ENCODE measurements at places on chromosomes 2 and 18.
A peak's percentile ranks its signal among the peaks of the same experiment; 100 is the strongest.

- DNase-seq = no peak
Observed at GRCh38 chr2:64792995-64793639, 139.4 kb upstream of the SERTAD2 start.

GRCh38 chr18:22546905-22547570 lies 129.3 kb upstream of the CTAGE1 start:
- no peak for DNase-seq

- no peak for DNase-seq
Observed at GRCh38 chr2:139457873-139458272, 677.7 kb upstream of the NXPH2 start.

GRCh38 chr18:38909972-38910371 lies 1344.4 kb upstream of the CELF4 start:
- DNase-seq = no peak

DNA sequence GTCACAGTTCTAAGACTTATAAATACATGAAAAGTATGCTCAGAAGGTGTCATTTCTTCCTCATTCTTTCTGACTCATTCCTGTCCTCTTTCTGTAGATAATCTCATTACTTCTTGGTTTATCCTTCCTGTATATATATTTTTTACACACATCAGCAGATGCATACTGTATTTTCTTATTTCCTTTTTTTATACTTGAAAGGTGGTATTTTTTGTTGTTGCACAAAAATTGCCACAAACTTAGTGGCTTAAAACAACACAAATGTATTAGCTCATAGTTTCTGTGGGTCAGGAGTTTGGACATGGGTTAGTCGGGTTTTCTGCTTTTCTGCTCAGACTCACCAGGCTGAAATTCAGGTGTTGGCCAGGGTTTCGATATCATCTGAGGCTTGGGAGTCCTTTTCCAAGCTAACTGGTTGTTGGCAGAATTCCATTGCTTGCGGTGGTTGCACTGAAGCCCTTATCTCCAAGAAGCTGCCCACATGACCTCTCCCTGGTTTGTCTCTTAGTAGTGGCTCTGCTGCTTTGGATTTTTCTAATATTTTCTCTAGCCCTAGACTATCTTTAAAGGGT lies 162.6 kb downstream of the FMNL2 start:
- DNase-seq = no peak

GRCh38 chr2:25409468-25409867 lies 67.7 kb upstream of the DNMT3A start:
- no peak for DNase-seq

DNA sequence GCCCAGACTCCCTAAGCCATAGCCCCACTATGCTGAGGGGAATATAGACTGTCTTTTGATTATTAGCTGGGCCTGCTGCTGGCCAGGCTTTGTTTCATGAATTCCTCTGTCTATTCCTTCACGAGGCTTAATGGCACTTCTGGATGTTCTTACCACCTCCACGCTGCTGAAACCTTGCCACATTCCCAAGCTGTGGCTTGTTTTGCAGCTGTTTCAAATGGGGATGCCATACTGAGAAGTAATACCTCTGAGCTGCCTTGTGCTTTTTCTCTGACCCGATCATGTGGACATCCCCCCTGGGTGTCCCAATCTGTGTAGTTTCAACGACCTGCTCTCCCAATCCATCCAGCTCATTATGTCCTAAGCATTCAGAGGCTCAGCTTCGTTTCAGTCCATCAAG lies 114.1 kb downstream of the ICOS start:
- DNase-seq = no peak

GRCh38 chr2:193583638-193584400 lies 1389.1 kb upstream of the TMEFF2 start:
- DNase-seq = no peak

DNA sequence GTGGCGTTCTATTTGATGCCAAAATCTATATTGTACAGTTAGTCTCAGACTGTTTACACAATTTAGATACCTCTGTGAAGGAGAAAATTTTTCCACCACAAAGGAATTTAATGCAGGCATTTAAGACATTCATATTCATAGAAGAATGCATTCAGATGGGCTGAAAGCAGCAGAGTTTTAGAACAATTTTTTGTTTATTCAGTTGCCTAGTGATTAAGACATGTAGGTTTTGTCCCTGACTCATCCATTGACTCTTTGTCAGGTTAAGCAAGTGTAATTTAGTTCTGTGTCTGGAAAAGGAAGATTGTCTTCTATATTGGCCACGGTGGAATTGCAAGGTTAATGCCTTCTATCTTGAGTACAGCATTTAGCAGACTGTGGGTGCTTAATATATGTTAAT lies 515.0 kb downstream of the PARD3B start:
- DNase-seq = peak; percentile 62

- no peak for DNase-seq
Observed at GRCh38 chr18:2188258-2188657, 383.0 kb downstream of the METTL4 start.

DNA sequence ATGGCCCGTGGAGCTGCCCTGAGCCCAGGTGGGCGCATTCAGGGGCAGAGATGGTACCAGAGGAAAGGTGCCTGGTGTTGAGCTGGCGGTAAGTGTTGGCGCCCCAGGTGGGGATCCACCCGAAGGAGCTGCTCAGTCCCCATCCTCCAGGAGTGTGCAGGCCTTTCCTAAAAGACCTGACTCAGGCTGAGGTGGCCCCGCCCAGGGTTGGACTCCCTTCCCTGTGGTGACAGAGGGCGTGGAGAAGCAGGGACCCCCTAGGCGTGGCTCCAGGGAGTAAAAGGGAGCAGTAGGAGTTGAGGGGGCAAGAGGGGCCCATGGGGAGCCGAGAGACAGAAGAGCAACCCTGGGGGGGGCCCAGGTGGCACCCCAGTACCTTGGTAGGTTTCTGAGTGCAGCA lies 2.4 kb downstream of the OXER1 start:
- no peak for DNase-seq

GRCh38 chr2:171348056-171348455 lies 85.7 kb downstream of the METTL8 start:
- no peak for DNase-seq

- no peak for DNase-seq
Observed at GRCh38 chr2:20615466-20616241, 35.2 kb downstream of the HS1BP3 start.

DNA sequence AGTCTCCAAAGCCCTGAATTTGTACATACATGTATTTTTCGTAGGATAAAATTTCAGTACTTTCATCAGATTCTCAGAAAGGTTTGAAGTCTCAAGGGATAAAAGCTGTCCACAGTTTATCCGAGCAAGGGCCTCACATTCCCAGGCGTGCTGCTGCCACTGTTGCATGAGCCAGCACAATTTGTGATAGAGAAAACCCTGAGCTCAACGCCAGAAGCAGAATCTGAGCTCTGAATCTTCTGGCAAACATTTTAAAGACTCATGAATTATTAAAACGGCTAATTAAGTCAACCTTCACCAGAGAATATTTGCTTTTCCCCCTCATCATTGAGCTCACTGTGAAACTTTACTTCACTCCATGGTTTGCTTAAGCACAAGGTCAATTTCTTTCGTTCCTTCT lies 38.5 kb upstream of the STPG4 start:
- DNase-seq = no peak

GRCh38 chr18:22613058-22613690 lies 195.5 kb upstream of the CTAGE1 start:
- no peak for DNase-seq

DNA sequence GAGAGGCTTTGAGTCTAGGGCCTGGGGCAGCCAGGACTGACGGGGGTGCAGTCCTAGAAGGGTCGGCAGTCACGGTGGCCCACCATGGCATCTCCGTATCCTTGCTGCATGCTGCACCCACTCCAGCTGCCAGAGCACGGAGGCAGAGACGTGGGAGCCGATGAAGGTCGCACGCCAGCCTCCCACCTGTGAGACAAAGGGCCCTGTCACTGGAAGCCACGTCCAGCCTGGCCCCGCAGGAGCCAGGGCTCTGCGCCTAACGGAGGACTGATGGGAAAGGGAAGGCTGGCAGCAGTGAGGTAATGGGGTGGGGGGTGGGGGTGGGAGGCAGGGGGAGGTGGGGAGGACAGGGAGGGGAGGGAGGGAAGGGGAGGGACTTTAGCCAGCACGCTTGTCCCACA lies 21.9 kb downstream of the ITM2C start:
- DNase-seq = no peak

DNA sequence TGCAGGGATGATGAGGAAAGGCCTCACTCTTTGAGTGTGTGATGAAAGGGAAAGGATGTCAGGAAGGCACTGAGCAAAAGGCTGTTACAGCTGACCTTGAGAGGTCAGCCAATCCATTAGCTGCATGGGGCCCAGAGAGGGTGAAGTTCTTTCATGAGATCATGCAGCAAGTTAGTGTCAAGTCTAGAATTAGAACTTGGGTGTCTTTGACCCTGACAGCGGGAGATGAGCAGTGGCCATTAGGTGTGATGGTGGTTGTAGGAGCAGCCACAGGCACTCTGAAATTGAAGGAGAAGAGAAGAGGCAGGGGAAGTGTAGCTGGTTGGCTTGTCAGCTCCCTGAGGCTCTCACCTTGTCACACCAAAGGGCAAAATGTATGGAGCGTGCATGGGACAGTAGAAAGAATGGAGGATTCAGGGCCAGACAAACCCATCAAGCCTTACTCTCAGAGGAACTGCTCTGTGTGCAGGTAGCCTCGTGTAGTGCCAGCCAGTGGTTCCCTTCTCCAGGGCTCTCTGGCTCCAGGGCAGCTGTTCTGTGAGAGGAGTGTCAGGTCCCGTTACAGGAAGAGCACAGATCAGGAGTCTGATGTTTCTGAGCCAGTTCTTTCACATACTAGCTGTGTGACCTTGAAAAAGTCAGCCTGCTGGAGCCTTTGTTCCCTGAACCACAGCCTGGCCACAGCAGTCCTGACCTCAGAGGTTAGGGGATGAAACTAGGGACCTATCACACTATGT lies 35.9 kb downstream of the MAP4K4 start:
- no peak for DNase-seq

GRCh38 chr2:42359965-42360483 lies 993 bp downstream of the COX7A2L start:
- no peak for DNase-seq

- no peak for DNase-seq
Observed at GRCh38 chr2:20976527-20976926, 67.3 kb downstream of the APOB start.

DNA sequence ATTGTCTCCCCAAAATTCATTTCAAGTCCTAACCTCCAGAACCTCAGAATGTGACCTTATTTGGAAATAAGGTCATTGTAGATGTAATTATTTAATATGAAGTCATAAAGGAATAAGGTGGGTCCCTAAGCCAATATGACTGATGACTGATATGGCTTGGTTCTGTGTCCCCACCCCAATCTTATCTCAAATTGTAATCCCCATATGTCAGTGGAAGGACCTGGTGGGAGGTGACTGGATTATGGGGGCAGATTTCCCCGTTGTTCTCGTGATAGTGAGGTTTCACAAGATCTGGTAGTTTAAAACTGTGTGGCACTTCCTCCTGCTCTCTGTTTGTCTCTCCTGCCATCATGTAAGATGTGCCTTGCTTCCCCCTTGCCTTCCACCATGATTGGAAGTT lies 43.0 kb upstream of the BCL11A start:
- no peak for DNase-seq

GRCh38 chr2:182359990-182360662 lies 66.7 kb downstream of the PDE1A start:
- no peak for DNase-seq

Measured in GM04503 (cell line).